ENCODE measurements at places on chromosomes 11 and 22. TPM values are rescaled to one million over a fixed set of nuclear protein-coding genes. Genes with fewer than 3 reads are reported as not detected.

DNA sequence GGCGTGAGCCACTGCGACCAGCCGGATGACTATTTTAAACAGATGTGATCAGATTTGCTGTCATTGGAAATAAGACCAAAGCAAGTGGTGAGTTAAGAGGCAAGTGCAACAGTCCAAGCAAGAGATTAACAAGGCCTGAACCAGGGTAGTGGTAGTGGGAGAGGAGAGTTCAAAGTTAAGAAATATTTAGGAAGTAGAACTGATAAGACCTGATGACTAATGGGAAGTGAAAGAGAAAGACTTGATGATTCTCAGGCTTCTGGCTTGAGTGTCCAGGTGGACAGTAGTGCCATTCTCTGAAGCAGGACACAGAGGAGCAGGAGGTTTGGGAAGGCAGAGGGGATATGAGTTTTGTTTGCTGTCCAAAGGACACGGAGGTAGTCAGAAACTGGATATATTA is 7.2 kb downstream of the NDUFC2 start:
- H3K27me3 ChIP-seq, result no peaks in the 10 kb centered on the region
- no peak overlapping the region for H3K4me3 ChIP-seq
- H3K36me3 ChIP-seq, result peaks cover 41% of the 10 kb centered on the region
- H3K27ac ChIP-seq, result no peak overlapping the region

DNA sequence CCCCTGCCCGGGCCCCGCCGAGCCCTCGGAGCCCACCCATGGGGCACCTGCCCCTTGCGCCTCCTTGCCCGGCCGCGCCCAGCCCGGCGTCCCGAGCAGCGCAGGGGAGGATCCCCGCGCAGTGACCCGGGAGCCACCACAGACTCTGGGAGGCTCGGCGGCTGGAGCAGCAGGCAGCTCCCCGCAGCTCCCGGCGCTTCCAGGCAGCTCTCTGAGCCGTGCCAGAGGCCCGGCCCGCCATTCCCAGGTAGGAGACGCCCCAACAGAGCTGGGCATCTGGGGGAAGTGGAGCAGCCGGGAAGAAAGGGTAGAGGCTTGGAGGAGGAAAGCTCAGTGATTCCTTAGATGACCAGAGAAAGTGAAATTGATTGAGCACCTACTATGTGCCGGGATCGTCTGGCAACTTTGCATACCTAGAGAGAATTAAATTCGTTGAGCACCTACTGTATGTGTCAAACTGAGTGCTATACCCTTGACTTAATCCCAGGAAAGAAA is 670 bp downstream of the RASD2 start:
- H3K36me3 ChIP-seq, result no peaks in the 10 kb centered on the region
- H3K4me1 ChIP-seq, result peaks cover 12% of the 10 kb centered on the region
- no peak overlapping the region for H3K27ac ChIP-seq
- H3K27me3 ChIP-seq, result peaks cover 12% of the 10 kb centered on the region
- no peak overlapping the region for H3K4me3 ChIP-seq
- no peak for DNase-seq

GAL3ST3 gene
- not detected for total RNA-seq

MRGPRE gene
- not detected for total RNA-seq

WNT11 gene
- not detected for total RNA-seq

DNA sequence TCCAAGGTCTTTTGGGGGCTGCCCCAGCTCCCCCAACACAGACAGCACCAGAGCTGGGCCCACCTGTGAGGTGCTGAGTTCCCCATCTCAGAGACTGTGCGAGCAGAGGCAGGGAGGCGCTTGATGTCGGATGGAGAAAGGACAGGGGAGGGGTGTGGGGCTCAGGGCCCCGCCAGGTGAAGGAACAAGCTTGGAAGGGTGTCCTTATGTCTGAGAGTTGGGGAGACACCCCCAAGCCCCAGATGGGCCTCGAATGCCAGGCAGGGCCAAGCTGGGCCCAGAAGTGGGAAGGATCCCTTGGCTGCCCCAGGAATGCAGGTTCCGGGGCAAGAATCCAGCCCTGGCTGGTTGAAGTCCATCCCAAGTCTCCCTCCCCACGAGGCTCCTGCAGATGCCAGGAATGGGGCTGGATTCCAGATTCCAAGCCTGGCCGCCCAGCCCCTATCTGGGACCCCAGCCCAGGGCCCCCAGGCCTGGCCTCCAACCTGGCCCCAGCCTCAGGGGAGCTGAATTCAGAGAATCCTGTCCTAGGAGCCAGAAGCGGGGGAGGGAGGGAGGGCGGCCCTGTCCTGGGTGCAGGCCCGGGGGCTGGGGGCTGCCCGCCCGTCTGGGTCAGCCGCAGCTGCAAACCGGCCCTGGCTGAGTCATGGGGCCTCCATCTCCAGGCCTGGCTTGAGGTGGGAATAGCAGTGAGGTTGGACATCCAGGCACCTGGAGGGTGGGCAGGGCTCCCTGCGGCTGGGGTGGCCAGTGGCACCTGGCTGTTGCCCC is 50.9 kb downstream of the CDKN1C start:
- H3K27ac ChIP-seq, result no peak overlapping the region
- H3K4me3 ChIP-seq, result no peak overlapping the region
- H3K36me3 ChIP-seq, result no peaks in the 10 kb centered on the region
- H3K4me1 ChIP-seq, result no peaks in the 10 kb centered on the region

DNA sequence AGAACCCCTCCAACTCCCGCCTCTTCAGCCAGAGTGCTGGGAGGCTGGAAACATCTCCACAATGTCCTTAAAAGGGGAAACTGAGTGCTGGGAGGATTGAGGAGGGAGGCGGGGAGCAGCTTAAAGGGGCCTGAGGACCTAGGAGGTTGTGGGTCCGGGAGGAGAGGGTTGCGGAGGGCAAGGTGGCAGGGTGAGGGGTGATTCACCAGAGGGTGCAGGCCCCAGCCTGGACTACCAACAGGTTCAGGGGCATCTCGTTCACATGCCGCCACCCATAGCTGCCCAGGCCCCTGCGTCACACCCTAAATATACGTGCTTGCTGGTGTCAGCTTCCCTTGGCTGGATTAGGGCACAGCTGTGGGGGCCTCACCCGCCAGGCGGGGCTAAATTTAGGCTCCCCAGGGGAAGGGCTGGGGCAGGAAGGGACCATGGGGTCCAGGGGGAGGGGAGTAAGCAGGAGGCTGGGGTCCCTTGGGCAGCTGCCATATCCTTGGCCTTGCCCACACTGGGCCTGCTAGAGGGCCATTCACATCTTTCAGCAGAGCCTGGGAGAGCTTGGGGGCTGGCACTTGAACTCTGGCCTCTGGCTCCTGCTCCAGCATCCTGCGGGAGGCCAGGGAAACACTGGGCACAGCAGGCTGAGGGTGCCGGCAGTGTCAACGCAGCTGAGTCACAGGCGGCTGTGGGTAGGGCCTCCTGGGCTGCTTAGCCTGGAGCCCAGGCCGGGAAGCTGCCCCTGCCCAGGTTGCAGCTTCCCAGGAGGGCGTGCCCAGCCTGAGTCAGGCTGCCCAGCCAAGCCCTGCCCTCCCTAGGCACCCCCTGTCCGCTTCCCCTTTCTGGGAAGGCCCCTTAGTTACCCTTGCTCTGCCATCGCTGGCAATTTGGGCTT is 1.3 kb downstream of the EHBP1L1 start:
- peak overlapping the region; percentile 75 for H3K27ac ChIP-seq
- peak overlapping the region; percentile 62 for H3K4me3 ChIP-seq
- no peak for DNase-seq
- peaks cover 29% of the 10 kb centered on the region for H3K36me3 ChIP-seq
- H3K27me3 ChIP-seq, result no peaks in the 10 kb centered on the region

APOBEC3F gene
- total RNA-seq, result 18.4 TPM

Measured in CD4-positive, alpha-beta memory T cell (primary cell).